ENCODE measurements at places on chromosomes 13 and 19.

GRCh38 chr13:48977286-48977625, 1.5 kb downstream of the FNDC3A start:
- DNase-seq, result no peak

DNA sequence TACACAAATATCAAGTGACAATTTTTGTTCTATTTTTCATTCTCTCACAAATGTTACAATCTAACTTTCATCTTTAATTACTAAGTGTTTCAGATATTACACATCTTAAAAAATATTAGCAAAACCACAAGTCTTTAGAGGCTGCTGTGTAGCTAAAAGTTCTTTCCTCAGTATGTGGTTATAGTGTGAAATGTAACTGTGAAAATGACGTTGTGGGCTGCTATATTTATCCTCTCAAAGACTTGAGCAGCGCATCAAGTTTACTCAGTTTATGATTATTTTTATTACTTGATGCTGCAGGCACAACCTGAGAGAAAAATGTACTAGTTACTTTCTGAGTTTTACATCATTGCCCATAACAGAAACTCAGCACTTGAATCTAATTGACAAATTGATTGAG, 2860.6 kb upstream of the PCDH20 start:
- DNase-seq, result no peak

DNA sequence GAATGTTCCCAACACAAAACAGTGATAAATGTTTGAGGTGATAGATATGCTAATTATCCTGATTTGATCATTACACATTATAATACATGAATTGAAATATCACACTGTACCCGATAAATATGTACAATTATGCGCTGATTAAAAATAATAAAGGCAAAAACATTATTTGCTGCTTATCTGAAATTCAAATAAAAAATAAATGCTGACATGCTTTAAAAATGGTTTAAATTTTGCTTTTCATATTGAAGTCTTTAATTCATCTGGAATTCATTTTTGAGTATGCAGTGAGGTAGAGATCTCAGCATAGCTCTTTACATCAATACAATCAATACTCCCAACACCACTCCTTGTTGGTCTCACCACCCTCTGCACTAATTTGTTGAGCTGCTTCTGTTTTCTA, 330.8 kb downstream of the NALCN start:
- no peak for DNase-seq

DNA sequence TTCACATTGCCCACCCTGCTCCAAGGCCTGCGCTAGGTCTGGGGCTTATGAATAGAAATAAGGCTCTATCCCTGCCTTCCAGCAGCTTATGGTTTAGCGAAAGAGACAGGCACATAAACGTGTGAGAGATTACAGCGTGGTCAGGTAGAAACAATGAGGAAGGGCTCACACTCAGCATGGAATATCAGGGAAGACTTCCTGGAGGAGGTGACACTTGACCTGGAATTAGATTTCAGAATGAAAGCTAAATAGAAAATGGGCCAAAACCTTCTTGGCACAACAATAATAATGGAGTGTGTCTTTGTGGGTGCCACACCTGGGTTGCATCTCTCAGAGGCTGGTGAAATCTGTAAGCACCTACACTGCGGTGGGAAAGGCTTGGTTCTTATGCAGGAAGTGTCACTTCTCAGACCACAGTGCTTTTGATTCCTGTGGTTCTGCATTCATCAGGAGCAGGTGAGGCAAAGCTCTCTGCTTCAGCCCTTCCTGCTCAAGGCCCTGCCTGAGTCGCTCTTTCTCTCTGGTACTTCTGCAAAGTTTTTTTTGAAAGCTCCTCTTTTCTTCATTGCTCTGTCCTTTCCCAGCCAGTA, 430.3 kb downstream of the ZNF536 start:
- DNase-seq, result no peak

- DNase-seq, result no peak
Observed at GRCh38 chr19:33868788-33869412, 72.2 kb downstream of the KCTD15 start.

DNA sequence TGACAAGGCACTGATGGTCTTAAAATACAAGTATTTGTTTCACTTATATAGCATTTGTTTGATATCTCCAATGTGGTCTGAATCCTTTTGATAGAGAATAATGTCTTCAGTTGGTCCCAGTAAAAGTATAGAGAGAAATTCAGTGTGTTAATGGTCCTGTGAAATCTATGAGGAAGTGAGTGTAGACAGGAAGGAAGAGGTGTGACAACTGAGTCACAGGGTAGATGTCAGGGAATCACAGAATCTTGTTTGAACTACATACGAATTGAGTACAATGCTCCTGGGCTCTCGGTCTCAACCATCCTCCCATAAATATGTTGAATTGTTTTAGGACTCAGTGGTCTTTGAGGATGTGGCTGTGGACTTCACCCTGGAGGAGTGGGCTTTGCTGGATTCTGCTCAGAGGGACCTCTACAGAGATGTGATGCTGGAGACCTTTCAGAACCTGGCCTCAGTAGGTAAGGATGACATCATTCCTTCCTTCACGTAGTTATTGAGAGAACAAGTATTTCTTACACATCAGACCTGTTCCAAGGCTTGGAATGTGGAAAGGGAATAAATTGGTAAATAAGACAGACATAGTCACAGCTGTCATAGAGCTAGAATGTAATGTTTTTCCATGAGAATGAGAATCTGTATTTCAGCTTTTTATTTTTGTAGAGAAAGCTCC, 9.1 kb downstream of the ZNF555 start:
- no peak for DNase-seq

GRCh38 chr13:41122838-41123237, 9.8 kb downstream of the KBTBD6 start:
- DNase-seq, result no peak

DNA sequence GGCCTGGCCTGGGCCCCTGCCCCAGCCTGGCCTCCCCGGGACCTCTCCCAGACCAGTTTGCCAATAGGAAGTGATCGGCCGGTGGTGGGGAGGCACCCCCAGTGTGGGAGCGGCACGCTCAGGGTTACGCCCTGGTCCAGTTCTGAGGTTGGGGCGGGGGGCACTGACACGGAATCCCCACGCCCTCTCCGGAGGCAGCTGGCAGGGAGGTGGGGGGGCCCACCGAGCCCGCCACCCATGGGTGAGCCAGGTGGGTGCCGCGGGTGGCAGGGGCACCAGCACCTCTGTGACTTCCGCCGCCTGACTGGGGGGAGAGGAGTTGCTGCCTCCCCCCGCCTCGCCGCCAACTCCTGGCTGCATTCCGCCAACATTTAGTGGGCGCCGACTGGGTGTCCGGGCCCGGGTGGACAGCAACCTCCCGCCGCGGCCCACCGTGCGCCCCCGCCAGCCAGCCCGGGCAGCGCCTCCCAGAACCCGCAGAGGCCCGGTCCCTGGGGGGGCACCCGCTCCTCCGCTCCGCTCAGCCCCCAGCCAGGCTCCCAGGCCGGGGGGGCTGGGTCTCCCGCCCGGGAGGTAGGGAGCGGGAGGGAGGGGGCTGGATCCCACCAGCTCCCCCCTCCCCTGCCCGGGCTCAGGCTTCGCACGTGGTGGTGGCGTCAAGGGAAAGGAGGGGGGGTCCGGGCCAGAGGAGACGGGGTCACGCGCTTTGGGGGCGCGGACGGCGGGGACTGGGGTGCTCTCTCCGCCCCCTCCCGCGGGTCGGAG, 2.0 kb downstream of the ZBTB7A start:
- no peak for DNase-seq

DNA sequence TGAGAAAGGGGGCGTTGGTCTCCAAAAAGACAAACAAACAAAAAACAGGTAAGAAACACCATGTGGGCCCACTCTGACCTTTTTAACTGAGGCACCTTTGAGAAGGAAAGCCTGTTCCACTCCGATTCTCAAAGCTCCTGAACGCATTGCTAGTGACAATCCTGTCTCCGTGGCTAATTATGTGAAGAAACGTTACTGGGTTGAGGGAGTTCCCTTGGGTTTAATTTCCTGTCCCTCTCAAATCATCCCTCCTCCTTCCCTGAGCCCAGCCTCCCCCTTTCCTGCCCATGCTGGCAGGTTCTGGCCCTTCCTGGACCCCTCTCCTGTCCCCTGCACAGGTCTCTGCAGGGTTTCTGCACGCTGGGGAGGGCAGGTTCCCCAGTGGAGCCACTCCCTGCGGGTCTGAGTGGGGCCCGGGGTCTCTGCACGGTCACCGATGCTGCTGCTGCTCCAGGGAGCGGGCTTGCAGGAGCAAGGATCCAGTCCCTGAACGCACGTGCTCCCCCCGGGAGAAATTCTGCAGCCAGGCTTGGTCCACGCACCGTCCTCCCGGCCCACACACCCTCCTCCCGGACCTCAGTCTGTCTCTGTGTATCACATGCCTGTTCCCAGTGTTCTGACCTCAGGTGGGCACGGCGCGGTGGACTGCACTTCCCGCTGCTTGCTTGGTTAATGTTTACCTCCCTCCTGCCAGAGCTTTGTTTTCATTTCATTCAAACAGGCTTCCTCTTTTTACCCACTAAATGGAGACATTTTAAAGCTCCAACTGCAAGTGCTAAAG, 76.4 kb upstream of the MCF2L start:
- DNase-seq, result no peak

DNA sequence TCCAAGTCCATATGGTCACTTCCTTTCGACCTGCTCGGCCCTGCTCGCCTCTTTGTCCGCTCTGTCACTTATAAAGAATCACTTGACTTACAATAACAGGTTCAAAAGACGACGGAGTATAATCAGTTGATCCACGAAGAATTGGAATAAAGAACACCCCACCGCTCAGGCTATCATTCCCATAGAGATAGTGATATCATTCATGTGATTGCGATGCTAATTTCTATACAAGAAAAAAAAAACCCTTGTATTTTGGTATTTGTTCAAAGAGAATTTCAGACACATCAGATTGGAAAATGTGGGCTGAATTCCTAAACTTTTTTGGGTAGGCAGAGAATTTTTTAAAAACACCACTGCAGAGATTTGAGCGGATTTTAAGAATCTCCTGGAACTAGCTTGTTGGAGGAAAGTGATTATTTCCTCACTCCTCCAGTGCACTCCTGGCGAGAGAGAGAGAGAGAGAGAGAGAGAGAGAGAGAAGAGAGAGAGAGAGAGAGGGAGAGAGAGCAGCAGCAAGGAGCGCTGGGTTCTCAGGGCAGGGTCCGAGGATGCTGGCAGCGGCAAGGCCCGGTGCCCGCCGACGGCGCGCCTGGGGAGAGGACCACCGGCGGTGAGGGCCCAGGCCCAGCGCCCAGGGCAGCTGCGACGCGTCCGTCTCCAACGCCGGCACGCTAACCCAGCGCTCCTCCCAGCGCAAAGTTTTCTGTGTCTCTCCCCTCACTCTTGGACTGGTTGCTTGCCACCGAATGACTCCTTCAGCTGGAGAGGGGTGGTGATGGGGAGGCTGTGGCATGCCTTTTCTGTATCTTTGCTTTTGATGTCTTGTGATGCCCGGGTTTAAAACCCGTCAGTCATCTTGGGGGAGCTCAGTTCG, 149.0 kb upstream of the ZNF536 start:
- no peak for DNase-seq

DNA sequence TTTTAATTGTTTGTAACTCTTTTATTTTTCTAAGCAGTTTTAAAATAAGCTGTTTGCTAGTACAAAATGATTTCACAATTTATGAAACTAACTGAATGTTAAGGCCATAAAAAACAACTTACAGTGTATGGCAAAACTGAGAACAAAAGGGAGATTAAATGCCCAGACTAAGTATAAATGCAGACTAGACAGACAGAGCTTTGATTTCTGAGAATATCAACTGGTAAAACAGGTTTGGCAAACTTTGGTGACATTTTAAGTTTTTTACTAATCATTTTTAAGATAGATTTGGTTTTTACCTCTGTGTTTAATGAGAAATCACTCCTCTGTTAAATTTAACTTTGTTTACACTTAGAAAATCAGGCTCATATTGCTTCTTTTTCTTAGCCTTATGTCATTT, 127.5 kb upstream of the KLF5 start:
- DNase-seq, result no peak

- no peak for DNase-seq
Observed at GRCh38 chr13:37011002-37011401, 10.4 kb downstream of the EXOSC8 start.

DNA sequence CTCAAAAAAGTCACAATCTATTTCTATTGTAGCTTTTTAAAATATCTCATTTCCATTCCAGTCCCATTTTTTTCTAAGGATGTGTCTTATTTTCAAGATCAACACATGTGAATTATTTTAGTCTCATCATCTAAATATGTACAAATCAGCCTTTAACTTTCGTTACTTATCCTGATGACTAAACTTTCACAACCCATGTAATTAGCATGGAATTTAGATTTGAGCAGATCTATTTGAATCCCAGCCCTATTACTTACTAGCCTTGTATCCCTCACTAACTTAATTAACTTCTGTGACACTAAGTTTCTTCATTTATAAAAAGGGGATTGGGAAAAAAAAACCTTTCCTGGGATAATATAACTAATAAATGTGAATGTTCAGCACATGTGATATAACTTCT, 81.1 kb downstream of the UFM1 start:
- no peak for DNase-seq

DNA sequence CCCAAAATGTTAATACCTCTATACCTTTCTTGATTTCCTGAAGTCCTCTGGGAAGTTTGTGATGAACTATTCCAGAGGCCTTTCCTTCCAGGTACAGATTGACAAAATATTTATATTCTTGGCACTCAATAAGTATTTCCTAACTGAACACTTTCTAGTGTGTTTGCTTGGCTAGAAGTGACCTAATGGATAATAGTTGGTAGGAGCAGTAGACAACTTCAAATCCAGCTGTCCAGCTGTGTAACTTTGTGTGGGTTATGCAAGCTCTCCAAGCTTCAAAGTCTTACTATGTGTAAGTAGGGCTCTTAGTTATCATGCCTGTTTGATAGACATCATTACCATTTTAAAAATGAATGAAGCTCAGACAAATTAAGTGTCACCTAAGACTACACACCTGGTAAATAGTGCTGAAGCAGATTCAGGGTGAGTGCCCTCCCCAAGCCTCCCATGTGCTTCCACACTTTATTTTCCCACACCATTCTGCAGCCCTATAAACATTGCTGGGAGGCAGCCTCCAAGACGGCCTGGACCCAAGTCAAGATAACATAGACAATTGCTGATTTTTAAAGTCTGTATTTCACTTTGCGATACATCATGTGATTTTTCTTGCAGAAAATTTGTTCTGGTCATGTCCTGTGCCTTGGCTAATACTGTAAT, 196.6 kb downstream of the NALCN start:
- DNase-seq, result no peak

DNA sequence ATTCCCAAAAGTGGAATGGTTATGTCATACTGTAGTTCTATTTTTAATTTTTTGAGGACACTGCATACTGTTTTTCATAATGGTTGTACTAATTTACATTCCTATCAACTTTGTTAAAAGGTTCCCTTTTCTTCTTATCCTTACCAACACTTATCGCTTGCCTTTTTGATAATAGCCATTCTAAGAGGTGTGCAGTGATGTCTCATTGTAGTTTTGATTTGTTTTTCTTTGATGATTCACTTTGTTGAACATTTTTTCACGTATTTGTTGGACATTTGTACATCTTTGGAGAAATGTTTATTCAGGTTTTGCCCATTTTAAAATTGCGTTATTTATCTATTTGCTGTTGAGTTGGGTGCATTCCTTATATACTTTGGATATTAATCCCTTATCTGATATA, 188.8 kb upstream of the SPRY2 start:
- DNase-seq, result no peak

DNA sequence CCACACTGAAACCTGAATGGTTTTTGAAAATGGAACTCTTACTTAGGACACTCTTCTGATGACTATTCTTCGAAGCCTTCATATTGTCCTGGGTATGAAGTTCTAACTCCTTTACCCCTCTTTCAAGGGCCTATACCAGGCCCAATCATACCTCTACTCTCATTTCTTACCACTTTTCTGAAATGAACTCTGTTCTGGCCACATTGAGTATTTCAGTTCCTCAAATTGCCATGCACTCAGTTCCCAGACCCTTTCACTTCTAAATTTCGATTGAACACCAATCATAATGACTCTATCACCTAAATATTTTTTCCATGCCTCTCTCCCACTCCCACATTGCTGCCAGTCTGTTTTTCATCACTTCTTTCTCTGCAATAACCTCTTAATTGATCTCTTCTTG, 53.7 kb downstream of the LACC1 start:
- DNase-seq, result no peak
